ENCODE measurements at places on chromosomes 1 and 21.

DNA sequence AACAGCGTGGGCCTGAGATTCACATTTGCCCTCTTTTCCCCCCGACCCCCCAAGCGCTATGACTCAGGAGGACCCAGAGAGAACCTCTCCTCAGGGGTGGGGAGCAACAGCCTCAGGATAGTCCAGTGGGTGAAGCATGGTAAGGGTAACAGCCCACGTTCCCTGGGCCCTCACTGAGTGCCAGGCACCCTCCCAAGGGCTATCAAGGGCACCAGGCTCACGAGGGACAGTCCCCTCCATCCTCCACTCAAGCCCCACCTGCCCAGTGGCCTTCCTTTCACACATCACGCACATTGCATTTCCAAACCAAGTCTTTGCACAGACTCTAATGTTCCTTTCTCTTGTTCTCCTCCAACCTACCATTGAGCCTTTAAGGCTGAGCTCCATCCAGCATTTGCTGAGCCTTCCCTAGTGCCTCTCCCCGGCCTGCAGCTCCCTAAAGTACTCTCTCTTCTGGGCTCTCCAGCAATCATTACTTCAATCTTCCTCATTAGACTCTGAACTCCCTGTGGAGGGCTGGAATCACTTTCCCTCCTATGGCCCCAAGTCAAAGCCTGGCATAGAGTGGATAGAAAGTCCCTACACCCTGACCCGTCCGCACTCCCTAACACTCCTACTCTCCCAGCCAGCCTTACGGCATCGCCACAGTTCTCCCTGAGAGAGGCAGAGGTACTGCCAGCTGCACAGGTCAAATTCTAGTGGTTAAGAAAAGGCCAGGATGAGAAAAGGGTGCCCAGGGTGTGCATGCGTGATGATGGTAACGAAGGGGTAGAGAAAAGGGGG is 1.0 kb downstream of the AKR7A2 start:
- no peak for DNase-seq

DNA sequence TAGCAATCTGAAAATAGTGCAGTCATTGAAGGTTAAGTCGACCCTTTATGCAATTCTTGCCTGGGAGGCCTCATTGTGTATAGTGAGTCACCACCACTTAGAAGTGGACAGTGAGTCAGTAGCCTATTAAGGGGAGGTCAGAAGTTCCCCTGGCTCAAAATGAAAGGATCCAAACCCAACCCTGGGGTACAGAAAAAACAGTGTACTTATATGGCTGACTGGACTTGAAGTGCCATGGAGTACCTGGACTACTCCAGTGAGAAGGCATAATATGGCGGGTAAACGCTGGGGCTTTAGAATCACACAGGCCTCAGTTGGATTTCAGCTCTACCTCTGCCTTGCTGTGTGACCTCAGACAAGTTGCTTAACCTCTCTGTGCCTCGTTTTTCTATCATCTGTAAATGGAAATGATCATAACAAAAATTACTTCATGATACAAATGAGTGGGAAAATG is 2.2 kb upstream of the BCL9 start:
- no peak for DNase-seq

GRCh38 chr1:54872036-54872331 is 15.0 kb downstream of the DHCR24 start:
- DNase-seq: no peak

- DNase-seq: no peak
These were observed 108.0 kb downstream of the DUSP10 start for GRCh38 chr1:221633841-221634409.

DNA sequence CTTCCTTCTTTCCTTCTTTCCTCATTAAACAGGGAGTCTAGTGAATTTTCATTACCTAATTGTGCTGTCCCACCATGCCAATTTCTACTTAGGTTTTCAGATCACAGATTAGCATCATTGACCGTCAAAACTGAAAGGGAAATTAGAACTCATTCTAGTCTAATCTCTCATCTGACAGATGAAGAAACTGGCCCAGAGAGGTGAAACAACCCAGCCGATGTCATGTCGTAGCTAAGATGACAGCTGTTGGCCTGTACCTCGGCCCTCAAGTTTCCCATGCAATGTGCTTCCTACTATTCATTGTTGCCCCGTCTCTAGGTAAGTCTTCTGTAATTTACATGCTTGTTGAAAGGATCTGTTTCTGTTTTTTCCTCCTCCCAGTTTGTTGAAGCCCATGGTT is 128.2 kb upstream of the KIAA0040 start:
- no peak for DNase-seq

DNA sequence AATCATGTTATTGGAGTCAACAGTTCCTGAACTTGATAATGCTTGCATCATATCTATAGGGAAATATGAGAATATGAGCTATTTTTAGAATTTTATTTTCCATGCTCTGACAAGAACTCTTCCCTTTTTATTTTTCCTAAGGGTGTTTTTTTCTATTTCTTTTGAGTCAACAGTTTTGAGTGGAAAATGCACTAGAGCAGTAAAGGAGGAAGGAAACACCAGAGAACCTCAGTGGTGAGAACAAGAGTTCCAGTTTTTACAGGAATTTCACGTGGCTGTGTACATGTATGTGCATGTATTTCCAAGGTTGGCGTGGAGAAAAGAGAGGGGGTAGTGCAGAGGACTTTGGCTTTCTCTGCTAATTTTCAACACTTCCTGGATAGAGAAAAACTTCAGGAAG is 63.6 kb upstream of the TNFSF18 start:
- no peak for DNase-seq

All from stimulated activated CD4-positive, alpha-beta T cell treated with anti-CD3 and anti-CD28 coated beads, Interleukin-15, amount 100 ng/mL, for 1 hour (primary cell).